Activated CD8-positive, alpha-beta memory T cell treated with anti-CD3 and anti-CD28 coated beads, Interleukin-2, amount 10 ng/mL, durations not matched to agents 7 days and 5 days (primary cell): ENCODE measurements at places on chromosomes 13 and 19. TPM values are rescaled to one million over a fixed set of nuclear protein-coding genes. Genes with fewer than 3 reads are reported as not detected.

Gene ATXN8OS
- not detected for total RNA-seq

DNA sequence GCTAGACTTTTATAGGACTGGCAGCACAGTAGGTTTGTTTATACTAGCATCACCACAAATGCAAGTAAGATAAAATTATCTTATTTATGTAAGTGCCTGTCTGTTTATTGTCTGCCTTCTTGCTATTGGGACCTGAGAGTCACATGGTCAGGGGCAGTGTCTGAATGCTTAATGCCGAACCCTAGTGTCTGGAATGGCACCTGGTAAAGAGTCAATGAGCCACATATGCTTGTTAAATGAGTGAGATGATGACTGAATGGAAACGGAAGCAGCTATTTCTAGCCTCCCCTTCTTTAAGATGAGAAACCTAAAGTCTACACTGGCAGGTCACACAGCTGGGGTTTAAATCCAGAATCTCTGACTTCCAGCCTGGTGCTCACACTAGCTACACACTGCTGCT lies 92.2 kb downstream of the STOML3 start:
- no peak for DNase-seq
- no peak overlapping the region for H3K4me3 ChIP-seq
- no peaks in the 10 kb centered on the region for H3K27me3 ChIP-seq
- H3K4me1 ChIP-seq: no peaks in the 10 kb centered on the region
- no peak overlapping the region for H3K27ac ChIP-seq

GRCh38 chr19:18364826-18365528 lies 21.0 kb upstream of the GDF15 start:
- H3K27me3 ChIP-seq: no peaks in the 10 kb centered on the region
- no peak for DNase-seq
- no peak overlapping the region for H3K4me3 ChIP-seq
- H3K27ac ChIP-seq: no peak overlapping the region

Gene C1QTNF9B
- total RNA-seq: not detected

Gene CGB1
- total RNA-seq: not detected

DNA sequence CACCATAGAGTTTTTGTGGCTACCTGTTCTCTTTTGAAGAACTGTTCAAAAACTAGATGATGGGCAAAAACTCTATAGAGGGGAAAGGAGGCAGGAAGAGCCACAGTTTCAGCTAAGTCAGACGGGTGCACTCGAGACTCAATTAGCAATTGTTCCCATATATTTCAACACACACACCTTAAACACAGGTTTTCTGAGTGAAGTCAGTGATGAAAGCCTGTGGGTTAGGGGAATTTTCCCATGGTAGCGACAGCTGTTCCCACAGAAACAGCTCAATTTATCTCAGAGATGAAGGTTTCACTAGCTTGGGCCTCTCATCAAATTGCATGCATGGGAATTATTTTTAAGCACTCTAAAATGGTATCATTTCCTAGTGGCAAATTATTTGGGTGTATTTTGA lies 143.4 kb downstream of the ZIC5 start:
- no peaks in the 10 kb centered on the region for H3K4me1 ChIP-seq
- no peaks in the 10 kb centered on the region for H3K36me3 ChIP-seq
- H3K27ac ChIP-seq: no peak overlapping the region
- H3K27me3 ChIP-seq: peaks cover 5% of the 10 kb centered on the region
- DNase-seq: no peak
- no peak overlapping the region for H3K4me3 ChIP-seq

- H3K27me3 ChIP-seq: peaks cover 50% of the 10 kb centered on the region
- no peaks in the 10 kb centered on the region for H3K36me3 ChIP-seq
- no peak for DNase-seq
These were observed 45.7 kb downstream of the ACSBG2 start for GRCh38 chr19:6181119-6181518.

GRCh38 chr19:1042689-1043511 lies 3.0 kb downstream of the ABCA7 start:
- no peak overlapping the region for H3K27ac ChIP-seq
- H3K4me1 ChIP-seq: peaks cover 32% of the 10 kb centered on the region
- peak; percentile 40 for DNase-seq

Gene C5AR2
- total RNA-seq: 0.07 TPM

Gene KLHL1
- not detected for total RNA-seq

Gene FCAR
- total RNA-seq: not detected

DNA sequence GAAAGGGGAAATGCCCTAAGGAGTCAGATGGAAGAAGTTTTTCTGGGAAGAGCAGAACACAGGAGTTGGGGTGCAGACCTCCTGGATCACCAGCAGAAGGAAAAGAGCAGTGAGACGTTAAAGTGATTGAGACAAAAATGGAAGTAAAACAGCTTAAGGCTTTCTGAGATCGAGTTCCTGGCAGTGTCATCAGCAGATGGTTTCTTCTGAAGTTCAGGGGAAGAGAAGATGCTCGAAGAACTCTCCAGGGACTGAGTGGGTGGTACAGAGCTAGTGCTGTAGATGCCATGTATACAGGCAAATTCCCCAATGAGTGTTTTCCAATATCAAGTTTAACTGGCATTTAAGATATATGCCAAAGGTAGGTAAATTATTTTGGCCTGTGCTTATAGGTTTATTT lies 272.2 kb upstream of the KLF12 start:
- no peak for DNase-seq
- peaks cover 2% of the 10 kb centered on the region for H3K36me3 ChIP-seq
- no peak overlapping the region for H3K27ac ChIP-seq
- no peak overlapping the region for H3K4me3 ChIP-seq
- H3K27me3 ChIP-seq: no peaks in the 10 kb centered on the region
- H3K4me1 ChIP-seq: no peaks in the 10 kb centered on the region

Gene C19orf85
- not detected for total RNA-seq

GRCh38 chr13:46010148-46010547 lies 42.4 kb downstream of the ZC3H13 start:
- no peaks in the 10 kb centered on the region for H3K27me3 ChIP-seq
- DNase-seq: no peak
- H3K36me3 ChIP-seq: peaks cover 35% of the 10 kb centered on the region
- H3K4me1 ChIP-seq: no peaks in the 10 kb centered on the region
- H3K4me3 ChIP-seq: no peak overlapping the region
- no peak overlapping the region for H3K27ac ChIP-seq

GRCh38 chr19:1361601-1362386 lies 21.9 kb upstream of the NDUFS7 start:
- H3K36me3 ChIP-seq: peaks cover 17% of the 10 kb centered on the region
- no peak for DNase-seq
- H3K27me3 ChIP-seq: no peaks in the 10 kb centered on the region
- H3K4me3 ChIP-seq: no peak overlapping the region

DNA sequence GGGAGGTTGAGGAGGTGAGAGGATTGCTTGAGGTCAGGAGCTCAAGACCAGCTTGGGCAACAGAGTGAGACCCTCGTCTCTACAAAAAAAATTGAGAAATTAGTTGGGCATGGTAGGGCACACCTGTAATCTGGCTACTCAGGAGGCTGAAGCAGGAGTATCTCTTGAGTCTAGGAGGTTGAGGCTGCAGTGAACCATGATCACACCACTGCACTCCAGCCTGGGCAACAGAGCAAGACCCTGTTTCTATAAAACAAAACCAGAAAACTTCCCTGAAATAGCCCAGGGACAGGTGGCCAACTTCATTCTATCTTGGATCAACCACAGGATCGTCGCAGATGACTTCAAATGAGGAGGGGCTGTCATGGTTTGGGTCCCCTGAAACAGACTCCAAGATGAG lies 28.7 kb downstream of the COLGALT1 start:
- H3K4me1 ChIP-seq: peaks cover 2% of the 10 kb centered on the region
- no peak overlapping the region for H3K4me3 ChIP-seq
- H3K27ac ChIP-seq: no peak overlapping the region
- DNase-seq: no peak
- peaks cover 24% of the 10 kb centered on the region for H3K36me3 ChIP-seq
- H3K27me3 ChIP-seq: no peaks in the 10 kb centered on the region

DNA sequence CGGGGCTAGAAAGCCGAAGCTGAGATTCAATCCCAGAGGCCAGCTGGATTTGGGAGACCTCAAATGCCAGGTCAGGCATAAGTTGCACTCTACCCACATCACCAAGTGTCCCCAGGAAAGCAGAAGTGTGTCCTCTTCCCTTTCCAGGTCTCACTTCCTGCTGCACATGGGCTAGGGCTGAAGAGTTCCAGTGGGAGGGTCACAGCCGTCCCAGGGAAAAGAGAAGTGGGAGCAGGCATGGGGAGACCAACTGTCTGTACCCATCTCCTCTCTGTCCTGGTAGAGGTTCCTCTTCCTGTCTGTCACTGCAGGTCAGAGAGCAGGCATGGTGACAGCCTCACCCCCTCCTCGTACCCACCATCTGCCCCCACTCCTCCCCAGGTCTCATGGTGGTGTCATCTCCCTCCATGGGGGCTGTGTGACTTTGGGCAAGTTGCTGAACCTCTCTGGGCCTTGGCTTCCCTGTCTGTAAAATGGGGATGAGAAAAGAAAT lies 14.8 kb downstream of the AXL start:
- no peaks in the 10 kb centered on the region for H3K36me3 ChIP-seq
- no peak overlapping the region for H3K4me3 ChIP-seq
- H3K27ac ChIP-seq: no peak overlapping the region
- no peaks in the 10 kb centered on the region for H3K27me3 ChIP-seq

GRCh38 chr19:29678484-29679106 lies 13.3 kb downstream of the PLEKHF1 start:
- DNase-seq: no peak
- peaks cover 27% of the 10 kb centered on the region for H3K36me3 ChIP-seq
- H3K27ac ChIP-seq: peak overlapping the region; percentile 32
- no peak overlapping the region for H3K4me3 ChIP-seq

- no peaks in the 10 kb centered on the region for H3K27me3 ChIP-seq
- no peak for DNase-seq
- no peaks in the 10 kb centered on the region for H3K4me1 ChIP-seq
- no peak overlapping the region for H3K27ac ChIP-seq
- H3K4me3 ChIP-seq: no peak overlapping the region
These were observed 21.5 kb downstream of the ZNF14 start for GRCh38 chr19:19711306-19711933.

Gene SERTM1
- not detected for total RNA-seq

- DNase-seq: no peak
- peaks cover 5% of the 10 kb centered on the region for H3K36me3 ChIP-seq
- peak within 1 kb of the TSS; percentile 27 for H3K4me3 ChIP-seq
- H3K27ac ChIP-seq: no peak within 1 kb of the TSS
These were observed at the start of gene AMER2 for GRCh38 chr13:25171517-25172302. AMER2 (minus strand) TSS chr13:25172288; CDS start chr13:25171619, 669 bp downstream.

Gene TSSK6
- 6.3 TPM for total RNA-seq

GRCh38 chr13:21218351-21219035 lies 42.0 kb downstream of the MRPL57 start:
- peak; percentile 71 for DNase-seq
- H3K36me3 ChIP-seq: peaks cover 13% of the 10 kb centered on the region
- H3K27me3 ChIP-seq: peaks cover 60% of the 10 kb centered on the region
- H3K4me3 ChIP-seq: peak overlapping the region; percentile 28
- peak overlapping the region; percentile 85 for H3K27ac ChIP-seq
- peaks cover 22% of the 10 kb centered on the region for H3K4me1 ChIP-seq

Gene NCR1
- 0.80 TPM for total RNA-seq

Gene TUBA3C
- total RNA-seq: not detected

GRCh38 chr19:17543986-17544385 lies 11.5 kb upstream of the COLGALT1 start:
- no peaks in the 10 kb centered on the region for H3K36me3 ChIP-seq
- H3K27me3 ChIP-seq: peaks cover 6% of the 10 kb centered on the region

GRCh38 chr13:113451951-113452421 lies 1.3 kb downstream of the ADPRHL1 start:
- H3K27ac ChIP-seq: no peak overlapping the region
- no peak for DNase-seq
- no peaks in the 10 kb centered on the region for H3K4me1 ChIP-seq
- H3K4me3 ChIP-seq: no peak overlapping the region
- peaks cover 7% of the 10 kb centered on the region for H3K36me3 ChIP-seq
- no peaks in the 10 kb centered on the region for H3K27me3 ChIP-seq

DNA sequence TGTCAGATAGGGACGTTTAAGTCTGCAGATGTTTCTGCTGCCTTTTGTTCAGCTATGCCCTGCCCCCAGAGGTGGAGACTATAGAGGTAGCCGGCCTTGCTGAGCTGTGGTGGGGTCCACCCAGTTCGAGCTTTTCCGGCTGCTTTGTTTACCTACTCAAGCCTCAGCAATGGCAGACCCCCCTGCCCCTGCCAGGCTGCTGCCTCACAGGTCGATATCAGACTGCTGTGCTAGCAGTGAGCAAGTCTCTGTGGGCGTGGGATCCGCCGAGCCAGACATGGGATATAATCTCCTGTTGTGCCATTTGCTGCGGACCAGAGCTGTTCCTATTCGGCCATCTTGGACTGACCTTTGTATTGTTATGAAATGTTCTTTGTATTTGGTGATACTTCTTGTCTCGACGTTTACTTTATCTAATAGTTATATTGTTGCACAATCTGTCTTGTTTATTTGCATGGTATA lies 46.3 kb downstream of the NBEA start:
- no peaks in the 10 kb centered on the region for H3K27me3 ChIP-seq
- no peaks in the 10 kb centered on the region for H3K4me1 ChIP-seq
- H3K36me3 ChIP-seq: no peaks in the 10 kb centered on the region
- no peak overlapping the region for H3K27ac ChIP-seq
- H3K4me3 ChIP-seq: no peak overlapping the region
- DNase-seq: no peak

Gene PLVAP
- not detected for total RNA-seq

Gene NLRP5
- total RNA-seq: not detected

Gene ZNF667
- 0.52 TPM for total RNA-seq

DNA sequence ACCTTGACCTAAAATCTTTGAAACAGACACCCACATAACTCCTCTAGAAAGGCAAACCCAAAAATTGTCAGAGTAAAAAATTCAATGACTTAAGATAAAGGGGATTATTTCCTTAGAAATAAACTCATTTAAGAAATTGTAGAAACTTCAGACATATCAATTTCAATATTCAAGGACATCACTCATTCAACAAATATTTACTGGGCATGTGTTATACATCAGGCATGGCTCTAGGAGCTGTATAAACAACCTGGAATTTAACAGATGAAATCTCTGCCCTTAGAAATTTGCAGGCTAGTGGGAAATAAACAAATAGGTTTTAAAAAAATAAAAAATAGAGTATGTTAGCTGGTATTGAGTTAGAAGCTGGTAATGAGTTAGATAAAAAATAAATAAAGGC lies 84.0 kb upstream of the LSM14A start:
- H3K27me3 ChIP-seq: peaks cover 8% of the 10 kb centered on the region
- H3K4me1 ChIP-seq: no peaks in the 10 kb centered on the region
- no peak for DNase-seq

Gene IL4I1
- total RNA-seq: 12.3 TPM

DNA sequence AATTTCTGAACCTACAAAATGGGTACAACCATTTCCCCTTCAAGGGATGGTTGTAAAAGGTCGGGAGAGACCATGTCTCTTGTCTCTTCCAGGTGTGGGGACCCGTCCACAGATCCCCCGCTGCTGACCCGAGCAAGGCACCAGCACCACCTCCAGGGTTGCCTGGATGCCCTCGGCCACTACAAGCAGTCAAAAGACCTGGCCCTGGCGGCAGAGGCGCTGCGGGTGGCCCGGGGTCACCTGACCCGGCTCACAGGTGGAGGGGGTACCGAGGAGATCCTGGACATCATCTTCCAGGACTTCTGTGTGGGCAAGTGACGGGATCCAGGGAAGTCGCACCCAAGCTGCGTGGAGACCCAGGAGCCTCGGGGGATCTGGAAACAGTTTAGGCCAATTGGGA lies 4.0 kb downstream of the GTPBP3 start:
- H3K4me3 ChIP-seq: no peak overlapping the region
- no peak overlapping the region for H3K27ac ChIP-seq
- H3K36me3 ChIP-seq: peaks cover 2% of the 10 kb centered on the region
- DNase-seq: no peak
- peaks cover 24% of the 10 kb centered on the region for H3K4me1 ChIP-seq

GRCh38 chr13:101300531-101300930 lies 115.8 kb downstream of the NALCN start:
- no peak overlapping the region for H3K27ac ChIP-seq
- no peak for DNase-seq
- no peaks in the 10 kb centered on the region for H3K36me3 ChIP-seq
- H3K4me1 ChIP-seq: no peaks in the 10 kb centered on the region
- H3K4me3 ChIP-seq: no peak overlapping the region
